Liver (tissue), 10 donors: ENCODE measurements at places on chromosomes 2 and 18.

DNA sequence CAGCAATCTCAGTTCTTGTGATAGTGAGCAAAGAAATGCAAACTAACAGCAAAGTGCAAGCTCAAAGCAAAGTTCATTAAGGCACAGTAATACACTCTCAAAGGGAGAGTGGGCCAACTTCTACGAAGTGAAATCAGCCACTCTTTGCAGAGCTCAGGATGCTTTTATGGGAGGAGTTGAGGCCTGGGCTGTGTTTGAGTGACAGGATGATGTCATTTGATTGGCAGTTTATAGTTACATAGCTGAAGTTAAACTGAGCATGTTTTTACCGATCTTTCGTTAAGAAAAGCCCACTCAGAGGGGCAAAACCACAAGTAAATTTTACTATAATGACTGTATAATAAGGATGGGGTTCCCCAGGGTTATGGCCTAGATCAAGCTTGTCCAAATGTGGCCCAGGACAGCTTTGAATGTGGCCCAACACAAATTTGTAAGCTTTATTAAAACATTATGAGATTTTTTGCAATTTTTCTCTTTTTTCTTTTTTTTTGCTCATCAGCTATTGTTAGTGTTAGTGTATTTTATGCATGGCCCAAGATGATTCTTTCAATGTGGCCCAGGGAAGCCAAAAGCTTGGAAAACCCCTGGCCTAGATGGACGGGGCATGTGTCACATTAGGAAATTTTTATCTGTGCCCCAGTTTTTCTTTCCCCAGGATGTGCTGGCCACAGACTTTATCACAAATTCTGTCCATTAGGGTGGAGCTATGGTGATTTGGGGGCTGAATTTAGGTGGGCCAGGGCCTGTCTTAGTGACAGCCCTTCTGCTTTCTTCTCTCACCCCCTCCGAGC is 8.3 kb upstream of the DNAH7 start:
- H3K4me1 ChIP-seq = peaks cover 8% of the 10 kb centered on the region
- no peaks in the 10 kb centered on the region for H3K27me3 ChIP-seq
- no peak for DNase-seq
- no peak overlapping the region for H3K4me3 ChIP-seq
- H3K36me3 ChIP-seq = no peaks in the 10 kb centered on the region
- no peak overlapping the region for H3K27ac ChIP-seq

DNA sequence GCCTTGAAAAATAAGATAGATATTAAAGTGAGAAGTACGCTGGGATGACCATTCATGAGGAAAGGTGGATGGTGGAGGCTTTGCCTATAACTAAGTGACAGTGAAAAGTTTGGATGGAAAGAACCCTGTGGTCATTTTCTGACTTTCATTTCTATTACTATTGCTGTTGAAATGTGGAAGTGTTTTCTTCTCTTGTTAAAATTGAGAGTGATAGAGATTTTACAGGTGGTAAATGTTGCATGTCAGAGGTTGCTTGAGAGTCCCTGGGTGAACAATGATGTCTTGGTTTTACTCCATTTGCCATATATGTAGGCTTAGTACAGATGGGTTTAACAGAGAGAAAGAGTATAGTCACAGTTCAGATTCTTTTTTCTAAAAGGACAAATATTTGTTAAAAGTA is 18.4 kb downstream of the NCOA1 start:
- no peaks in the 10 kb centered on the region for H3K36me3 ChIP-seq
- peaks cover 8% of the 10 kb centered on the region for H3K4me1 ChIP-seq
- DNase-seq = no peak
- no peak overlapping the region for H3K4me3 ChIP-seq
- no peak overlapping the region for H3K27ac ChIP-seq
- no peaks in the 10 kb centered on the region for H3K27me3 ChIP-seq

DNA sequence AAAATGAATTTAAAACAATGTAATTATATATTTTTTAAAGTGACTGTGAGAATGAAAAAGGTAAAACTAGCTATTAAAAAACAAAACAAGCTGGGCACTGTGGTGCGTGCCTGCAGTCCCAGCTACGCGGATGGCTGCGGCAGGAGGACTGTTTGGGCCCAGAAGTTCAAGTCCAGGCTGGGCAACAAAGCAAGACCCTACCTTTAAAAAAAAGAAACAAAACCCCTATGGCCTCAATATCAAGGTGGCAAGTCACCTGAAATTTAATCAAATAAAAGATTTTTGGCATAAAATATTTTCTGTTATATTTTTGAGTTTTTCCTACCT is 46.9 kb upstream of the STRN start:
- no peak overlapping the region for H3K27ac ChIP-seq
- DNase-seq = no peak
- H3K27me3 ChIP-seq = no peaks in the 10 kb centered on the region
- H3K4me1 ChIP-seq = no peaks in the 10 kb centered on the region
- H3K36me3 ChIP-seq = peaks cover 20% of the 10 kb centered on the region

DNA sequence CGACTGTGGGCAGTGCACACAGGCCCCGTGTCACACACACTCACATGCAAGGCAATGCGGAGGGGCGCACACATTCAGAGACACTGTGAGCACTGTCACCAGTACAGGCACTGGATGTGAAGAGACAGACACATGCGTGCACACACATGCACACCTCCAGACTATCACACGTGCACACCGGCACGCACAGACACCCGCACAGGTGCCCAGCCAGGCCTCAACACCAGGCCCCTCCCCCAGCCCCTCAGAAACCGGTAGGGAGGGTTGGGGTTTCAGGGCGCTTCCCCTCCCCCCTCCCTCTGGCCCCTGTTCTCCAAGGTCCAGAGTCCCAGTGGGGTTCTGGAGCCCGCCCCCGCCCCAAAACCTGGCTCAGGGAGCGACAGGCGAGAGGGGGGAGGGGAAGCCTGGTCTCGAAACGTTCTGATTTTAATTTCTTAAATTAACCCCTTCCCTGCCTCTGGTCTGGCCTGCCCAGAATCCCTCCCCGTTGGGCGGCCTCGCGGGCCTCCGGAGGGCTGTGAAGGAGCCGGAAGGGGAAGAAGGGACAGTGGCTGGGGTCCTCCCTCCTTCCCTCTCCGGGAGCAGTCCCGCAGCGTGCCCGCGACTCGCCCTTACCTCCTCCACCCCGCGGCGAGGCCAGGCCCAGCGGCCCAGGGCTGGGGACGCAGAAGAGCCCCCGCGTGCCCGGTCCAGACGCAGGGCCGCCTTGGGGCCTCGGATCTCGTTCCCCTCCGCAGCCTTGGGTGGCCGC is 558 bp downstream of the FBXO41 start:
- no peaks in the 10 kb centered on the region for H3K4me1 ChIP-seq
- H3K27ac ChIP-seq = no peak overlapping the region
- no peaks in the 10 kb centered on the region for H3K36me3 ChIP-seq
- H3K4me3 ChIP-seq = peak overlapping the region; percentile 21
- DNase-seq = no peak
- no peaks in the 10 kb centered on the region for H3K27me3 ChIP-seq

- no peaks in the 10 kb centered on the region for H3K36me3 ChIP-seq
- no peak overlapping the region for H3K4me3 ChIP-seq
- H3K27ac ChIP-seq = no peak overlapping the region
- DNase-seq = no peak
Observed at GRCh38 chr18:44507729-44508325, 172.9 kb upstream of the SETBP1 start.

DNA sequence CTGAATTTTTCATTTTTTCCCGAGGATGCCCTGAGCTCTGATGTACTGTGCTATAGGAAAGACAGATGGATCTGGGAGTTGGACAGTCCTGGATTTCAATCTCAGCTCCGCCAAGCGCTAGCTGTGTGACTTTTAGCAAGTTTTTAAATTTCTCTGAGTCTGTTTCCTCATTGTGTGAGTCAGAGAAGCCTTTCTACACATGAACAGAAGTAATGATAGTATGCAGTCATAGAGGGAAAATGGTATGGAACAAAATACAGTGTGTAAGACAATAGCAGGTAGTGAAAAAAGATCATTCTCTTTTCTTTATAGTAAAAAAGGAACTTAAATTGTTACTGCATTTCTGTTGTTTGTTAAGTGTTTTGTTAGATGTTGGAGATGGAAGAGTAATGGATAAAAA is 52.4 kb upstream of the PPM1B start:
- no peak for DNase-seq
- H3K36me3 ChIP-seq = no peaks in the 10 kb centered on the region
- H3K27me3 ChIP-seq = no peaks in the 10 kb centered on the region
- H3K27ac ChIP-seq = no peak overlapping the region
- no peak overlapping the region for H3K4me3 ChIP-seq
- no peaks in the 10 kb centered on the region for H3K4me1 ChIP-seq

GRCh38 chr18:58247363-58247834 is 203.4 kb downstream of the NEDD4L start:
- H3K4me1 ChIP-seq = no peaks in the 10 kb centered on the region
- H3K36me3 ChIP-seq = no peaks in the 10 kb centered on the region
- H3K4me3 ChIP-seq = no peak overlapping the region

- H3K4me1 ChIP-seq = no peaks in the 10 kb centered on the region
- H3K27me3 ChIP-seq = no peaks in the 10 kb centered on the region
- no peaks in the 10 kb centered on the region for H3K36me3 ChIP-seq
- H3K4me3 ChIP-seq = no peak overlapping the region
- no peak for DNase-seq
Observed at GRCh38 chr2:40512256-40512655, 60.4 kb upstream of the SLC8A1 start.

- no peak overlapping the region for H3K4me3 ChIP-seq
- H3K36me3 ChIP-seq = peaks cover 9% of the 10 kb centered on the region
- no peaks in the 10 kb centered on the region for H3K27me3 ChIP-seq
- no peak overlapping the region for H3K27ac ChIP-seq
- H3K4me1 ChIP-seq = no peaks in the 10 kb centered on the region
- no peak for DNase-seq
Observed at GRCh38 chr18:21686282-21687105, 18.1 kb downstream of the ABHD3 start.

GRCh38 chr18:57791192-57791591 is 11.9 kb downstream of the ATP8B1 start:
- H3K27me3 ChIP-seq = no peaks in the 10 kb centered on the region
- H3K27ac ChIP-seq = no peak overlapping the region
- H3K36me3 ChIP-seq = no peaks in the 10 kb centered on the region
- H3K4me3 ChIP-seq = no peak overlapping the region
- H3K4me1 ChIP-seq = peaks cover 16% of the 10 kb centered on the region

DNA sequence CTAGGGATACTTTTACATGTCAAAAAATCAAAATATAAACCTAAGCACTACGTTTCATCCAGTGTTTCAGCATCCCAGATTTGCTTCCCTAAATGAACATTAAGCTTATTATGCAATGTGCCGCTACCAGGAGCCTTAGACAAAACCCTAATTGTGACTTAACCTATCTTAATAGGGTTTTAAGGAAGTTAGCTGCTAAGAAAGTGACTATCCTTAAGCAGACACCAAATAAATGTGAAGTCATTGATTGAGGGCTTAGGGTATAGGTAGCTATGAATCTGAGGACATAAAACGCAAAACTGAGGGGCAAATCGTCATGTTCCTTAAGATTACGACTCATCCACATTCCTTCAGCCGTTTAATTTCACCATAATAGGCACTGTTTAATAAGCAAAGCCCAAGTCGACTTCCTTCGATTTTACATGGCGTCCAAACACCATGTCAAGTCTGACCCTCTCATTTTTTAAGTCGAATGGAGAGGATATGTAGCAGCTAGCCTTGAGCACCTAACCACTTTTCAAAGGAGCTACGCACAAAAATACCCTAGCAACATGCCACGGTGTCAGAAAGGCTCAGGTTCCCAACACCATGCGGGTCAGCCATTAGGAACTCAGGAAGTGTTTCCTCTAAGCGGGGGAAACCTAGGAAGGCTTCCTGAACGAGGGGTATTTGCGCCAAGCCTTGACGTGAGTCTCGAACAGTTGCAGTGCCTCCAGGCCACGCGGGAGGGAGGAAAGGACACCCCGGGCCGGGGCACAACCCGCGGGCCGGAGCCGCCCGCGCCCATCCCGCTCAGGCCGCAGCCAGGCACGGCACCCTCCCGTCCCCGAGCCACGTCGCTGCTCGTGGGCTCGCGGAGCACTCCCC is 1.0 kb downstream of the HDLBP start:
- H3K4me3 ChIP-seq = peak overlapping the region; percentile 75
- H3K27me3 ChIP-seq = no peaks in the 10 kb centered on the region
- peaks cover 48% of the 10 kb centered on the region for H3K4me1 ChIP-seq
- no peak for DNase-seq
- peak overlapping the region; percentile 98 for H3K27ac ChIP-seq

DNA sequence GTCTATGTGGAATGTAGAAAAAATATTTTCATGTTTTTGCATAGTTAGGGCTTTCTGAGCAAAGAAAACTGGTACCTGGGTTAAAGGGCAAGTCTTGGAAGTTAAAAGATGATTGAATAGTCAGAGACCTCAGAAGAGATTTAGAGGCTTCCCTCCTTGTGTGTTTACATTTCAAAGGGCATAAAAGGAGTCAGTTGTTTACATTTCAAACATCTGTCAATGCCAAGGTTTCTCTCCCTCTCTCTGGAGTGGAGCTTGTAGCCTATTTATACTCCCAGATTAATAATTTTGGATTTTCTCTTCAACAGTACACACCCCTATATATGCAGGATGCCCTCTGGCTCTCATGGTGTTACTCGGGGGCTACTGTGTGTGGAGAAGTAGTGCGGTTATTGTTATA is 8.6 kb downstream of the M1AP start:
- no peak overlapping the region for H3K4me3 ChIP-seq
- no peak overlapping the region for H3K27ac ChIP-seq
- H3K36me3 ChIP-seq = no peaks in the 10 kb centered on the region

- DNase-seq = no peak
- H3K4me1 ChIP-seq = peaks cover 27% of the 10 kb centered on the region
- H3K27ac ChIP-seq = peak overlapping the region; percentile 18
- H3K36me3 ChIP-seq = no peaks in the 10 kb centered on the region
Observed at GRCh38 chr2:237697586-237698357, 70.4 kb downstream of the LRRFIP1 start.

GRCh38 chr2:104887676-104888075 is 33.8 kb downstream of the POU3F3 start:
- H3K27me3 ChIP-seq = no peaks in the 10 kb centered on the region
- no peaks in the 10 kb centered on the region for H3K36me3 ChIP-seq
- no peak overlapping the region for H3K4me3 ChIP-seq
- no peak for DNase-seq
- no peak overlapping the region for H3K27ac ChIP-seq
- no peaks in the 10 kb centered on the region for H3K4me1 ChIP-seq

DNA sequence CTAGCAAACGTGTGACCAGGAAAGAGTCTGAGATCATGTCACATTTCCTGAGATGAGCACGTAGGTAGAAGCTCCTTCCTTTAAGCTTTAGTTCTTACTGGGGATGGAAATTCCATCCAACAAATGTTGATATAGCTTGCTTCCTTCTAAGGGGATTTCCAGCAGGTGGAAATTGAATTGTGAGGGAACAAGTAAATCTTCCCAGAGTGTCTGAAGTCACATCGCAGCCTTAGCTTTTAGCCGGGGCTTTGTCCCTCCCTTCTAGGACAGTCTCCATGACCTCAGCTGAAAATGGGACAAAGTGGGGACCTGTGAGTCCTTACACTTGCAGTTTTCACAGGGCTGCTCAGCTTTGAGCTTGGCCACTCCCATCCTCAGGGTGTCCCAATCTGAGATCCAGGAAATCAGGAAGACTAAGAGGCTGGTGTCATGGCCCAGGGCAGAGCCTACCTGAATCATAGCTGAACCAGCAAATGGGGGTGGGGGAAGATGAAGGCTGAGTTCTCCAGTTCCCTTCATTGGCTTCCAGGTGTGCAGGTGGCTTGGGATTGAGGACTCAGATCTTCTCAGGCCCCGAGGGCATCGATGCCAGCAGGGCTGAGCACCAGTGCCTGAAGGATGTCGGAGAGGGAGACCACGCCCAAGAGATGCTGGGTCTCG is 8.3 kb downstream of the PRKAG3 start:
- no peaks in the 10 kb centered on the region for H3K4me1 ChIP-seq
- no peak for DNase-seq
- no peaks in the 10 kb centered on the region for H3K27me3 ChIP-seq
- peaks cover 19% of the 10 kb centered on the region for H3K36me3 ChIP-seq

GRCh38 chr2:46539327-46540276 is 60.2 kb downstream of the TMEM247 start:
- no peak overlapping the region for H3K27ac ChIP-seq
- H3K4me1 ChIP-seq = no peaks in the 10 kb centered on the region
